EL (cell line): ENCODE measurements at places on chromosomes 1 and 21.

DNA sequence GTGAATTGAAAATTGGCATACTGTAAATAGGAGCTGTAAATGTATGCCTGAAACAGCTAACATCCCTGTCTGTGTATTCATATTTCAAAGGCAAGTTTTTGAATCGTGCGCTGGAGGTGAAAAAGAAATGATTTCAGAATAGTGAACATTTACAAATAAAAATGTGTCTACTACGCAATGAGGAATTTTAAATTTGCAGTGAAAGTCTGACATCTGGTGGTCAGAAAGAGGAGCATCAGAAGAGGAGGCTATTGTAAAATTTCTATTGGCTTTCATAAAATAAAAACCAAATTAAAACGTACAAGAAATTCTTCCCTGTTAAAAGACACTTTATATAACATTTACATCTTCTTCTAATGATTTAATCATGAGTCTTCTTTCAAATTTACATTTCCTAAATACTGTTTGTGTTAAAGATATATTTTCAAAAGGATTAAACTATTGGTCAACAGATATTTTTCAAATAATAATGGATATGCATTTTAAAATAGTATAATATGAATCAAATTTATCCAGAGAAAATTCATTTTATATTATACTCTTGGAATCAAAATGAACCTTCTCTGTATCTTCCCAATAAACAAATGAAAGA is 113.7 kb upstream of the RRP15 start:
- peak; percentile 55 for DNase-seq

DNA sequence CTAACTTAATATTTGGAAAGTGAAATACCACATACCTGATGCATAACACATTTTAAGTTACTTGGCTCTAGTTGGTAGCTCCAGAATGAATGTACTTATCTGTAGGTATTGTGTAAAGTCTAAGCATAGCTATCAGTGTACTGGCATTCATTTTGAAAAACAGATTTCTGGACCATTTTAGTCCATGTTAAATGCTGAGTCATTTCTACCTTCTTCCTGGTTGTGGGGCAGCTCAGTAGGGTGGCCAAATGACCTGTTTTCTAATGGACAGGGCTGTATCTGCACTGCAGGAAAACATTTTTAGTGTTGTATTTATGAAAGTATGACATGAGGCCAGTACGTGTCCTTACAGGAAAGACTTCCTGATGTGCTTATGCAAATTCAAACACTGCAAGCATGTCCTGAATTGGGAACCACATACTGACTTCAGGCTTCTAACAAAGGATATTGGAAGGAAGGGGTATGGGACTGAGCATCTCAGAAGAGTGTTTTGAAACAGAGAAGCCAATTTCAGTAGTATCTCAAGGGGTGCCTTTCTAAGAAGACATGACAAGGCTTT is 300.3 kb upstream of the B3GALT2 start:
- no peak for DNase-seq

- no peak for DNase-seq
These were observed 25.5 kb upstream of the CCSAP start for GRCh38 chr1:229368347-229368746.

DNA sequence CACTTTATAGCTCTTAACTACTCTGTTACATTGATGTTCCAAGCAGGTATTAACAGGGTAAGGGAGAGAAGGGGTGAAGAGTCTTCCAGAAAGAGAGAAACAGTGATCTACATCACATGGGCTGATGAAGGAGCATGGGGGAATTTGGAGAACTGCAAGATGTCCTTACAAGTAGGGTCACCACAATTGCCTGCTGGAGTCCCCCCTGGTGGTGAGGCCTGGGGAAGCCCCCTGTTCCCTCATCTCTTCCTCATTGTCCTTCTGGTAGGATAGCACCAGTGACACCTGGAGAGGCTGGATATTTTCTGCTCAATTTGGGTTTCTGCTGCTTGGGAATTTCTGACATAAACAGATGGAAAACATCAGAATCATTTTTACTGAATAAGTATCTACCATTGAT is 126.6 kb downstream of the RUNX1 start:
- DNase-seq: no peak

DNA sequence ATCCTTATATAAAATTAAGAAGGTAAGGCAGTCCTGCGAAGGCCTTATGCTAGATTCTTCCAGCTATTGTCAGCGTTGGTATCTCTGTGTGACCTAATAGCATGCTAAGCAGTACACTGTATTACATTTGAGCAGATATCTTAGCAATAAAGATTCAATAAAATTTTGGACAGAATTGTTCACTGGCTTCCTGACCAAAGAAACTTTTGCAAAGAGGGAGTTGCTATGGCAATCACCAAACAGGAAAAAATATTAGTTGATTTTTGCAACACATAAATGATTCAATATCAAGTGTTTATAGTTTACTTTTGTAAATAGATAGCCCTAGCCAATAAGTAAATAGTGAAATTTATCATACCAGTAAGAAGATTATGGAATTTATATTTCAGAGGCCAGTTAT is 31.0 kb upstream of the PLEKHO1 start:
- DNase-seq: no peak

DNA sequence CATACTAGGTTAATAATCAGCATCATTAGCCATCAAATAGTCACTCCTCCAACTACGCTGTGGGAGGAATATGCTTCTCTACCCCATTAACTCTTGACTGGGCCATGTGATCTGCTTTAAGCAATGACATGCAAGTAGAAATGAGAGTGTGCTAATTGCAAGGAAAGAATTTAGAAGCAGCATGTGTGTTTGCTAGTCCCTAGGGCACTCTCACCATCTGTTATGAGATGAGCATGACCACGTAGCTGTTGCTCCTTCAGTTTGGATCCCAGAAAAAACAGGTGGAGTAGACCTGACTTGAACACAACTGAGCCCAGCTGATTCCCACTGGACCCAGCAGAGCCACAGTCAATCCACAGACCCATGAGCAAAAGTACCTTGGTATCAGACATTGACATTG is 19.7 kb upstream of the RGS7 start:
- no peak for DNase-seq

DNA sequence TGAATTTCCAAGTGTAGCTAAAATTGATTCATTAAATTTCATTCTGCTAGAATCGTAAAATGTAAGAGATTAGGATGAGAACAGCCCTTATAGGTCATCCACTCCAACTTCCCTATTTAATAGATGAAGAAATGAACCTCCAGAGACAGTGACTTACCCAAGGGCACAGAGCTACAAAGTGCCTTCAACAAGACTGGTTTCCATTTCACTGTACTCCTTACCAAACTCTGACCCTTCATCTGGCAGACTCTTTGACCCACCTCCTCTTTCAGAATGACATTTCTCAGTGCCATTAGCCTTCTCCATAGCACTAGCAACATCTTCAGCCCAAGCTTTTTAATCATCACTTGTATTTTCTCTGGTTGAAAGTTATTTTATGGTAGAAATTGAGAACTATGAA is 161.3 kb downstream of the NEK7 start:
- DNase-seq: no peak

DNA sequence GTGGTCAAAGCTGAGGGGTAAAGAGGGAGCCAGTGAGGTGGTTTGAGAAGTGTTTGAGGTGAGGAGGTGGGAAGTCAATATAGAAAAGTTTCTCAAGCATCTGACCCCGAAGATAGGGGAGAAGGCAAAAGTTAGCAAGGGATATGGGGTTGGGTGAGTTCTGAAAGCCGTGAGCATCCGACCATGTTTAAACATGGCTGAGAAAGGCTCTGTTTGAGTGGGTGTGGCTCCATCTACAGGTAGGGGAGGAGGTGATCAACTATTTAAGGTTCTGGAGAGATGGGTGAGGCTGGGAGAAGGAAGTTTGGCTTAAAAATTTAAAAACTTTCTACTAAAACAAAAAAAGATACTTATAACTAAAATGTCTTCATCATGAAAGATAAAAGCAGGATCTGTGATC is 273.8 kb downstream of the KCNJ6 start:
- no peak for DNase-seq

DNA sequence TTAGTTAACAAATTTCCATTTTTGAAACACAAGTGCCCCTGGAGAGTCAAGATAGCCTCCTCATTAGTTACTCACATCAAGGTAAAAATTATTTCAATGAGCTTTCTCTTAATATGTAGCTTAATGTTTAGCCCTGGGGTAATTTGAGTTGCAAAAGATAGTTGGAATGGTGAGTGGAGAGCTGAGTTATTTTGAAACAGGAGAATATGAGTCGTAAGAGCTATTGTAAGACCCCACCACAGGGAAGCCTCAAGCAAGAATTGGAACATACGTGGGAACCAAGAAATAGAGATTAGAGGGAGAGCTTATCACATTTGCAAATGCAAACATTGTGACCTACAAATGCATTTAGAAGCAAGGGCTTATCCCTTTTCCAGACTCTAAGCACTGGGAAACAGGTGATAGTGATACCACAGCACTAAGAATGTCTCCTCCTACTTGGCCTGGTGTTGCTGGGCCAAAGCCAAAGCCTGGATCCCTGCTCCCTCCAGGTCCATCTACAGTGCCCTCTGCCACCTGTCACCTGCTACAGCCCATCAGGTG is 635.1 kb downstream of the PTPRC start:
- peak; percentile 63 for DNase-seq

- no peak for DNase-seq
These were observed 47.6 kb downstream of the GLIS1 start for GRCh38 chr1:53691326-53691725.

DNA sequence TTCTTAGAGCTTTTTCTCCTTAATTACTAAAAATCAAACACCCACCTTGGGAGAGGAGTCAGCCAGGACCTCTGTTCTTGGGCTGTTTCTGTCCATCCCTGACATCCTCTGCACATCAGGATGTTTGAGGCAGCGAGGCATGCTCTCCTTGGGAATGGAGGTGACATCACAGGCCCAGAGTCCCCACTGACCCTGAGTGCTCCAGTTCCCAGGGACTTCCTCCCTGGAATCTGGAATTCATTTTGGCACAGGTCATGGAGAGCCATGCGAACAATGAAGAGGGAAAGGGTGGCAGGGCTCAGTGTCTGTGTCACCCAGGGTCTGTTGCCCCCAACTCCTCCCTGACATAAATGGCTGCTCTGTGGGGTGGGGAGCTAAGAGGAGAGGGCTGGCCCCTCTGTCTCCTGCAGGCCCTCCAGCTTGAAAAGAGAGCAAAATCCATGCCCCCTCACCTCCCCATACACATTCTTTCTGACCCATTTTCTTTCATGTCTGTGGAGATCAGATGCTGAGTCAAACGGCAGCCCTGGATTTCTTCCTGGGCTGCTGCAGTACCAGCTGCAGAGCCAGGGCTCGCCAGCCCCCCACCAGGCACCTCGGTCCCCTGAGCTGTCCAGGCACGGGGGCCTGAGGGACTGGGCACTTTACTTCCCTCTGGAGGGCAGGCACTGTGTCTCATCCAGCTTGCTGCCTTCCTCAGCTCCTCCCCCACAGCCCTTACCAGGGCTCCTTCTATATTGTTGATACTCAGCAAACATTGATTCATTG is 102.0 kb downstream of the NMNAT2 start:
- no peak for DNase-seq

GRCh38 chr1:226638608-226639007 is 90.0 kb downstream of the STUM start:
- no peak for DNase-seq

GRCh38 chr1:240199758-240200645 is 108.3 kb downstream of the FMN2 start:
- DNase-seq: no peak

GRCh38 chr1:231938711-231939110 is 312.1 kb downstream of the DISC1 start:
- DNase-seq: no peak

GRCh38 chr21:45064618-45065399 is 9.6 kb upstream of the ADARB1 start:
- peak; percentile 57 for DNase-seq

DNA sequence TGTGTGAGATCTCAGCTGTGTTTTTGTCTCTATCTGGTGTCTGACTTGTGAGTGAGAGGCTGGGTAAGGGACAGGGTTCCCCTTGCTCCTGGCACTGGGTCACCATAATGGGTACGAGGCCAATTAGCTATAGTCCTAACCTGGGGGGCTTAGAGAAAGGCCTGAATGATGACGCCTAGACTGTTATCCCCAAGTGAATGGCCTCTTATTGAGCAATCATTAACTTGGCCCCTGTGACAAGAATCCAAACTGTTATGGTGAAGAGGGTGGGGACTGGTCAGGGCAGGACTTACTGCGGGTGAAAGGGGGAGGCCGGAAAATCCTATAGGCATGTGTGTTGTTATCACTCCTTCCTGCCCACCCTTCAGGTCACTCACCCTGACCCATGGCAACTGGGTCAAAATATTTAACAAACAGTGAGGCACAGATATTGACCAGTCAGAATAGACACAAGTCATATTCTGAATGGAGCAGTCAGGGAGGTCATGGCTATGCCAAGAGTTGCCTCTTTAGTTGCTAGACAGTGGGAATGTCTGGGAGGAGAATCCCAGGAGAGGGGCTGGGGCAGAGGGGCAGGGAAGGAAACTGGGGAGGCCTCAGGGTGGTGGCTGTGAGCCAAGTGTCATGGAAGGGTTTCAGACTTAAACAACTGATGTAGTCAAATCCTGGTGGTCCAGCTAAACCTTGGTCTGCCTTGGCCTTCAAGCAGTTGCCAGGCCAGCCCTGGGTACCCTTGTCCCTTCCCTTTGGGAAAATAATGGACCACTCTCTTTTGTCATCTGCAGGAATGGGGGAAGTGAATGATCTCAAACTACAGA is 3.2 kb downstream of the NR0B2 start:
- no peak for DNase-seq

DNA sequence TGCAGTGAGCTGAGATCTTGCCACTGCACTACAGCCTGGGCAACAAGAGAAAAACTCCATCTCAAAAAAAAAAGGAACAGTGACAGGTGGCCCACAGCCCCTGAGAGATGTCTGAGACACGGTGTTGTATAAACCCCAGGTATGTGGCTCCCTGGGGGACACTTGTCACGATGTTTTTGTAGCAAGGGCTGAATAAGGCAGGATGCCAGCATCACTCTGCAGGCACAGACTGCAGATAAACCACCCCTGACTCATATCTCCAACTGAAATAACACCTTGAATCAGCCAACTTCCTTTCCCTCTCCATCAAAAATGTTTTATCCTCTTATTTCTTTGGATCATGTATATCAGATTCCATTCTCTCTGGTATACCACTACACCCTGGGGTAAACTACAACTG is 52.5 kb downstream of the NMNAT2 start:
- no peak for DNase-seq

DNA sequence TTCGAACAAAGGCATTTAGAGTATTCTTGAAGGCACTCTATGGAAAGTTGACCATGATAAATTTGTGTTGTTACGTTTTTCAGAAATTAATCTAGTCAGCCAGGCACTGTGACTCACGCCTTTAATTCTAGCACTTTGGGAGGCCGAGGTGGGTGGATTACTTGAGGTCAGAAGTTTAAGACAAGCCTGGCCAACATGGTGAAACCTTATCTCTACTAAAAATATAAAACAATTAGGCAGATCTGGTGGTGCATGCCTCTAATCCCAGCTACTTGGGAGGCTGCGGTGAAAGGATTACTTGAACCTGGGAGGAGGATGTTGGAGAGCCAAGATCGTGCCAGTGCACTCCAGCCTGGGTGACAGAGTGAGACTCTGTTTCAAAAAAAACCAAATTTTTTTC is 130.6 kb upstream of the BRINP3 start:
- DNase-seq: no peak

GRCh38 chr1:8721679-8722324 is 95.6 kb downstream of the RERE start:
- no peak for DNase-seq

GRCh38 chr1:151133018-151133806 is 13.2 kb downstream of the SEMA6C start:
- no peak for DNase-seq

GRCh38 chr1:38360807-38361206 is 314.2 kb upstream of the POU3F1 start:
- no peak for DNase-seq
